ENCODE measurements at places on chromosomes 3 and 15.

- no peak for DNase-seq
These were observed 203.7 kb upstream of the UMPS start for GRCh38 chr3:124526601-124527000.

- DNase-seq, result no peak
These were observed 131.0 kb upstream of the TPRG1 start for GRCh38 chr3:189040656-189041335.

GRCh38 chr3:61814674-61815073 is 253.3 kb downstream of the PTPRG start:
- no peak for DNase-seq

GRCh38 chr3:81550415-81550814 is 211.0 kb downstream of the GBE1 start:
- DNase-seq, result no peak

- peak; percentile 63 for DNase-seq
These were observed 68.9 kb downstream of the NPTN start for GRCh38 chr15:73564255-73564654.

DNA sequence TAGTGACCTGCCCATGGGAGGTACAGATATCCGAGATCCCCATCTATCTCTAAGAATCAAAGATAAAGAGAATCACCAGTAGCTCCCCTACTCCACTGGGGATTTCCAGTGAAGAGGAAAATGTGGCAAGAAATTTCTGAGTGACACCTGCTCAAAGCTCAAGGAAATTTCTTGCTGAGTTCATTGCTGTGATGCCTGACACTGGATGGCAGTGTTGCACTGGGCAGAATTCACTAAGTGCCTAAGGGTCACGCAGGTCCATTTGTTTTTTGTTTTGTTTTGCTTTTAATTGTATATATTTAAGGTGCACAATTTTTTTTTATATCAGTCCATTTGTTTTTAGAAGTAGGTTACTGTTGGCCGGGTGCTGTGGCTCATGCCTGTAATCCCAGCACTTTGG is 109.5 kb upstream of the KCNAB1 start:
- no peak for DNase-seq

- DNase-seq, result peak; percentile 62
These were observed 631 bp downstream of the NKTR start for GRCh38 chr3:42600958-42601675.

GRCh38 chr3:14548321-14548729 is 8.2 kb upstream of the GRIP2 start:
- DNase-seq, result peak; percentile 50

DNA sequence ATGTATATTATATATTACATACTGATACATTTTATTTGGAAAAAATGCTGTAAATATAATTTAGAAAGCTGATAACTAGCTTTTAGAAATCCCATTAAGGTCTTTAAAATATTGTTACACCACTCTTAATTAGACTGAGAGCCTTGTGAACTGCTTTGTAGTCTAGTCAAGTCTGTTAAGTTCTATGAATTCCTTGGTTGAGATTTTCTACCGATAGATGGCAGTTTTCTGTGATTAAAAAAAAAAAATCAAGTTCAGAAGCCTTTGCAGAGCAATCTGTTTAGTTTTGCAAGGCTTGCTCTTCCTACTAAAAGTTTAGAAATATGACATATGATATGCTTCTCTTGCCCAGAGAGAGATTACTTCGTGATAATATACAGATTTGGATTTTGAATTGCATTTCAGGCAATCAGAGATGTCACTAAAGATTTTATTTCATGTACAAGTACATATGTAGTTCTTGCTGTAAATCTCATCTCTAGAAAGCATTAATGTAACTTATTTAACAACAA is 60.4 kb upstream of the SLITRK3 start:
- DNase-seq, result no peak

GRCh38 chr3:173993299-173993698 is 595.8 kb downstream of the NLGN1 start:
- DNase-seq, result peak; percentile 55

DNA sequence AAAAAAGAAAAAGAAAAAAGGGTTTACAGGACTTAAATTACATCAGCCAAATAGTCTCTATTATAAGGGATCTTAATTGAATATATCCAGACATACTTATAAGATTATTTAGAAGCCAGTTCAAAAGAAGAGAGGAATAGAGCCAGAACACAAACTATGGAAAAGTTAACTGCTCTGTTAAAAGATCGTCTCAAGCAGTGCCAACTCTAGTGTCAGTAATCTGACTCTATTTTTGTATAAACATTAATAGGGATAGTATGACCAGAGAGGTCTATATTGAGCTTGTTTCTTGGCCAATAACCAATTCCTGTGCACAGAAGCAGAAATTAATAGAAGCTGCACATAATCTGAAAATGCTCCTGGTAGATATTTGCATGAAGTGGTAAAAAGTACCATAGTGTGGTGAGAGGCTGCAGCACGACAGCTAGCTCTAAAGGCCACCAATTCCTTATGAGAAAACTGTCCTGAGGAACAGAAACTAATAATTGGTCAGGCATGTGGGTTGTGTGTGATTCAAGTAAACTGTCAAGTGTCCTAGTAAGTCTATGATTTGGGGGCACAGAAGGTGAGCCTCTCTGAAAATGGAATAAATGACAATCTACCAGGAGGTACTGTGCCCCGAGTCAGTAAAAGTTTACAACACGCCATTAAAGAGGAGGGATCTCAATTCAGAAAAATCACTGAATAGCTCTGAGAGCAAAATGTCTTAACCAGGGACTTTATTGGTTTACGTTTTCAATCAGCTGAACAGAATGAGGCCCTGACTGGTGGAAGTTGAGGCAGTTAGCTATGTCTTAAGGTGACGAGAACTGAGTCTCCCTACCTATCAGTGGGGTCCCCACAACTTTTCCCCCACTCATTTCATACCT is 51.5 kb upstream of the NANOGP8 start:
- no peak for DNase-seq

- no peak for DNase-seq
These were observed 79.4 kb upstream of the CADPS start for GRCh38 chr3:62954580-62954979.

DNA sequence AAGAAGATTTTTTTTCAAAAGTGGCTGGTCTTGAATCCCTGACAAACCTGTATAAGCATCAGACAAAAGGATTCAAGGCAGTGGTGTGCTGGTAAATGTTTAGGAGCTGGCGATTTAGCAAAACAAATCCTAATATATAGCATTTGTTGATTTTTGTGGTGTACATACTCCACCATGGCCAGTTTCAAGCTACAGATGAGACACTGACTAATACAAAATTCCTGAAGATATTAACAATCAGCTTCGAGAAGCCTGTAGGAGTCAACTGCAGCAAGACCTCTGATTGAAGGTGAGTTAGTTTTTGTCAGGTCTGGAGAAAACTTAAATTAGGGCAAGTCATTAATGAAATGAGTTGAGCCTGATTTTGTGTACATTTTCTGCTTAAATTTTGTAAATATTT is 6.7 kb downstream of the STRIT1 start:
- no peak for DNase-seq

- peak; percentile 85 for DNase-seq
These were observed 74.7 kb downstream of the MAGI1 start for GRCh38 chr3:65963787-65964677.

DNA sequence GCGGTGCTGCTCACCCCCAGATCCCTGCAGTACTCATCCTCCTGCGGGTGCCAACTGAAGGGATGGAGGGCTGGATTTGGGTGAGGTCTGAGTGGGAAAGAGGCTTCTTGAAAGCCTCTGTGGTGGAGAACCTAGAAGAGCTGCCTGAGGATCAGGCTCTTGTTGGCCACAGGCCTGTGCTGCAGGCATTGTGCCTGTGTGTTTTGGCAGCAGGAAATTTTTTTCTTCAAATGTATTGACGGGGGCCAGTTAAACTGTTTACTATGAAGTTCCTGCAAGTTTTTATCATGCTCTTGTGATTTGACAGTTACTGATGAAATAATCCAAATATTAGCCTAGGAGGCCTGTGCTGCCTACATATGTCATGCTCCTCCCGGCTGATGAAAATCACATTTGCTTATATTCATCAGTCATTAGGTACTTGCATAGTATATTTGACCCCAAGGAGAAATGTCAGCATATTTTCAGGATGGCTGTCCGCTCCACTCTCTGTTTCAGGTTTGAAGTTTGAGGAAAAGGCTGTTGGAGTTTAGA is 103.1 kb downstream of the THSD4 start:
- DNase-seq, result no peak

DNA sequence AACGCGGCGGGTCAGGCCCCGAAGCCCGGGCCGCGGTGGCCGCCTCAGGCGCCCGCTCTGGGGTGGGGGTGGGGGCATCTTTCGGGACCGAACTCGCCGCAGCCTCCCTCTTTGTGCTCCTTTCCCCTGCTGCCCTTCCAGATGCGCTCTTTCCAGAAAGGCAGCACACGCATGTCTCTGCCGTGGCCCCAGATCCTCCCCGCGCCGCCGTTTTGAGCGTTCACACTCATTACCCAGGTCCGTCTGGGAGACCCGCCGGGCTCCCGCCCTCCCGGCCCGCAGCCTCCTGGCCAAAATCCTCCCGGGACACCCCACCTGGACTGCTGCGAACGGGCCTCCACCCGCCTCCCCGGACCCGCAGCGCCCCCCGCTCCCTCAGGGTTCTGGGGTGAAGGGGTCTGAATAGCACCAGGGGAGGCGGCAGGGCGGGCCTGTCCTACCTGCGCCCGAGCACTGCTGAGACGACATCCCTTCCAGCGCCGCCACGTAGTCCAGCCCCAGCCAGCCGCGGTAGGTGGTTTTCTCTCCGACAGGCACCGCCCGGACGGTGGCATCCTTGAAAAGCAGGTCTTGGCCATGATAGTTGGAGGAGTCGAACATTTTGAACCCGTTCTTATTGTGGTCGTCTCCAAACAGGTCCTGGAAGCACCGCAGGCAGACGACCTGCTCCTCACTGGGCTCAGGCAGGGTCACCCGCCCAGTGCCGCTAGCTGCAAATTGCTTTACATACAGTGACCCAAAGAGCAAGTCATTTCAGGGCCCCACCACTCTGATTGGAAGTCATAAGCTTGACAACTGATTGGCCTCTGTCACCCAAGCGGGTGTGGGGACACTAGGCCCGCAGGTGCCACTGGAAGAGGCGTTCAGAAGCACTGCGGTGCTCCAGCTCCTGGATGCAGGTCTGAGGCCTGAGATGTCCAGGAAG is 25.9 kb downstream of the MELTF start:
- DNase-seq, result no peak

- no peak for DNase-seq
These were observed 365.2 kb downstream of the TUSC7 start for GRCh38 chr3:117074826-117075225.

- DNase-seq, result no peak
These were observed 1.1 kb downstream of the ITPR1 start for GRCh38 chr3:4493941-4494894.

DNA sequence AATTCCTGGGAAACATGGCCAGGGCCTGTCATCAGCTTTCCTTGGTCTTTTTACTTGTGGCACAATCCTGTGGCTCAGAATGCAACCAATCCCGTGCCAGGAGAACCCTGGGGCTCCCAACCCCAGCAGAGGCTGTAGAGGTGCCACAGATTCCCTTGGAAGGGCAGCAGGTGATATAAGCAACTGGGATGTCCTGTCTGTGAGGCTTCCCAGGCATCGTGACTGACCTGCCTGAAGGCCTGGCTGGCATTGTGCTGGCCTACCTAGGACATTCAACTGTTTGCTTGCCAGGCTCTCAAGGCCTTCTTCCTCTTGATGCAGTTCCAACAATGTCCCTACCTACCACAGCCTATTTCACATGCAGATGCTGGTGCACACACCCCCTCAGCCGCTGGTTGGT is 72.2 kb upstream of the MEX3B start:
- DNase-seq, result no peak

- no peak for DNase-seq
These were observed 55.1 kb downstream of the TAMM41 start for GRCh38 chr3:11791339-11792200.

- no peak for DNase-seq
These were observed 3.1 kb upstream of the MECOM start for GRCh38 chr3:169666376-169667165.

DNA sequence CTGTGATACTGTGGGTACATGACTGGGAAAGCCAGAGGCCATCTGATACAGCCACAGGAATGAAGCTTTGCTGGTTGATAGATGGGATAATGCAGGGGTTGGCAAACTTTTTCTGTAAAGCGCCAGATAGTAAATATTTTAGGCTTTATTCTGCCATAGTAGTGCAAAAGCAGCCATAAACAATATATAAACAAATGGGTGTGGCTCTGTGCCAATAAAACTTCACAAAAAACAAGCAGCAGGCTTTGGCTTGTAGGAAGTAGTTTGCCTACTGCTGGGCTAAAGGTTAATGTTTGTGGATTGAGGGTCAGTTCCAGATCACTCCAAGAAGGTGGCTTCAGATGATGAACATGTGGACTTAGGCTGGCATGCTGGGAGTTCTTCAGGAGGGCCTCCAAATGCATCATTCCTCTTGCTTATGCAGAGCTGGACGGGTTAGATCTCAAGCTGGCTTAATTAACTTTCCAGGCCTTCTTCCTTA is 305.7 kb downstream of the RPLP1 start:
- DNase-seq, result no peak

DNA sequence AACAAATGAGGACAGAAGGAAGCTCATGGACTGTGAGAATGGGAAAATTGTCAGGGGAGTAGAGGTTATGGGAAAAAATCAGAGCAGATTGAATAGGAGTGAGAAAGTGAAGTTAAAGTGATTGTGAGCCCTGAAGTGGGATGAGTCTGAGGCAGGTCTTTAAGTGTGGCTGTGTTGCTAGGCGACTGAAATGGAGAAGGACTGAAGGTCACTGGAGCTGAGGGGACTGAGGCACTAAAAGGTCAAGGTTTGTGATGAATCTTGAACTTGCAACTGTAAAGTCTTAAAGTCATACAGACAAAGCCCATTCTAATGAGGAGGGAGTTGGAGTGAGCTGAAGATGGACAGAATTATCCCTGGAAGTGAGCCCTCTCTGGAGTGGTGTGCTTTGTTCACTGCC is 518.9 kb downstream of the TUSC7 start:
- no peak for DNase-seq

DNA sequence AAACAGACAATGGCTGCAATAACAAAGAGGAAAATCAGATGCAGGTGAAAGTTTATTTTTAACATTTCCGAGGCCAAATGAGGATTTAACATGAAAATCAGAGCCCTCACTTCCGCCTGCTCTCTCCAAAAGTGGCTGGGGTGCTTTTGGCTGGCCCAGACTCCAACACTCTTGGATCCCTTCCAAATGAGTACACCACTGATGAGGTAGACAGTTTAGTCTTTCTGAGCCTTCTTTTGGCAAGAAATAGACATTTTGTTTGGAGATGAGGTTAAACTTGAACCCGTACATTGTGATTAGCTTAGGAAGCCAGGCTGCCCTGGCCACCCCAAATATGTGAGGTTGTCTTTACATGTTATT is 51.0 kb upstream of the TRA2B start:
- no peak for DNase-seq

- DNase-seq, result no peak
These were observed 357.5 kb downstream of the FOXP1 start for GRCh38 chr3:71225951-71226564.

GRCh38 chr15:99010768-99011167 is 3.2 kb upstream of the PGPEP1L start:
- DNase-seq, result no peak

Data from SW 1271 (cell line).